ENCODE measurements at places on chromosomes 4 and X. TPM values are rescaled to one million over a fixed set of nuclear protein-coding genes. Genes with fewer than 3 reads are reported as not detected.

SLC10A6 gene
- 12.0 TPM for total RNA-seq

- DNase-seq = no peak
Observed at GRCh38 chrX:67917421-67918010, 373.7 kb downstream of the AR start.

GC gene
- total RNA-seq = not detected

GAGE13 gene
- total RNA-seq = not detected

CT55 gene
- total RNA-seq = not detected

YIPF7 gene
- not detected for total RNA-seq
